ENCODE measurements at places on chromosomes 7 and 10. TPM values are rescaled to one million over a fixed set of nuclear protein-coding genes. Genes with fewer than 3 reads are reported as not detected.

GRCh38 chr7:114865564-114865963, 56.3 kb upstream of the MDFIC start:
- H3K36me3 ChIP-seq: no peaks in the 10 kb centered on the region
- H3K4me3 ChIP-seq: no peak overlapping the region
- H3K27me3 ChIP-seq: no peaks in the 10 kb centered on the region
- H3K27ac ChIP-seq: no peak overlapping the region
- H3K4me1 ChIP-seq: peaks cover 7% of the 10 kb centered on the region

DNA sequence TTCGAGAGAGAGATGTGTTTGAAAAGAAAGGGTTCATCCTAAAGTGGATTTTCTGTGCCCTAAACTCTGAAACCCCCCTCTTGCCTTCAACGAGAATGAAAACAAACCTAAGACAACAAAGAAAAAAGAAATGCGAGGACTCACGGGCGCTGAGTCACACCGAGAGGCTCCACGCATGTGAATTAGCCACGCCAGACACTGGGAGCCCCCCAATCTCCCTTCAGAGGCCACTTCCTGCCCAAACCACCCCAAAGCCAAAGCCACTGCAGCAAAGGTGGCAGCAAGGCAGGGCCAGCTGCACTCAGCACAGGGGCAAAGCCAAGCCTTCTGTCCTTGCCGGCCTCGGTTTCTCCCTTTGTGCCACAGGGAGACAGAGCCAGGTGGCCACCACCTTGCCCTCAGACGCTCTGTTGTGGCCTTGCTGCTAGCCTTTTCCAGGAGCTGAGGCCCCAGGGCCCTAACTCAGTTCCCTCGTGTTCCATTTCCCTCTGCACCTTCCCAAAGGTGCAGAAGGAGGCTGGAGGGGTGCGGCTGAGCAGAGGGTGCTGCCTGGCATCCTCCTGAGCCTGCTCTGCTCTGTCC, 93.3 kb downstream of the FAM53B start:
- peak overlapping the region; percentile 57 for H3K27ac ChIP-seq
- H3K4me3 ChIP-seq: no peak overlapping the region
- DNase-seq: peak; percentile 86
- H3K27me3 ChIP-seq: no peaks in the 10 kb centered on the region

DNA sequence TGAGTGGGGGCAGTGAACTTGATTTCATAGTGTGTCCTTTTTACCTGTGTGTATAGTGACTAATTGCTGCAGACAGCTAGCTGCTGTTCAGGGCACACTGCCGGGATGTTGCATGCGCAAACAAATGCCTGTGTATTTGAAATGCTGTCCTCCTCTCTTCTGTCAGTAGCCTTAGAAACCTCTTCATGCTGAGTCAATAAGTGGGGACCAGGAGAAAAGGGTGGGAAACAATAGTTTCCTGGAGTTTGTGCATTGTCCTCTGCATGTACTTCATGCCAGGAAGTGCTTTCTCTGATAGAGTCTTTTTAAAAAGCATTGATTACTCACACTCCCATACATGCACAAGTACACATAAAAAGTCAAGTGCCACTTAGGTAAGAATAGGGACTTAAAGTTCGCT, 1183.7 kb upstream of the CELF2 start:
- no peak overlapping the region for H3K27ac ChIP-seq
- H3K4me3 ChIP-seq: no peak overlapping the region
- H3K4me1 ChIP-seq: no peaks in the 10 kb centered on the region
- no peaks in the 10 kb centered on the region for H3K36me3 ChIP-seq
- H3K27me3 ChIP-seq: peaks cover 9% of the 10 kb centered on the region

- no peaks in the 10 kb centered on the region for H3K4me1 ChIP-seq
- H3K27me3 ChIP-seq: no peaks in the 10 kb centered on the region
- DNase-seq: peak; percentile 19
- H3K4me3 ChIP-seq: no peak overlapping the region
- H3K36me3 ChIP-seq: no peaks in the 10 kb centered on the region
Observed at GRCh38 chr7:3649250-3649649, 348.2 kb downstream of the SDK1 start.

DNA sequence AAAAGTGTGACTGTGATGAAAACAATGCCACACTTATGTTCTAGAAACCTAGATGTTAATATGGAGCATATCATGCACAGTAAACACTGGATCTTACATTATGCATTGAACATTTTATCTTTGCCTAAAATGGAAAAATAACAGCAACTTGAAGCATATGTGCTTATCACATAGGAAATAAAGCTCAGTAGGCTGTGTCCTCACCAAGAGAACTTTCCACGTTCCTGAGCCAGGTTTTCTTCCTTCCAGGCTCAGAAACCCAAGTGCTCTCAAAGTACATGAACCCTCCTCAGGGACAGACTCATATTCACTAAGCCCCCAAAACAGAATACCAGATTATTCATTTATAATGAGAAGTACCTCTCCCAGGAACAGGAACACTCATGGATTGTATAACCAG, 79.4 kb upstream of the PRKAR2B start:
- H3K4me3 ChIP-seq: no peak overlapping the region
- no peak for DNase-seq
- H3K27me3 ChIP-seq: no peaks in the 10 kb centered on the region
- H3K27ac ChIP-seq: no peak overlapping the region

STAG3 gene
- 41.0 TPM for total RNA-seq

DNA sequence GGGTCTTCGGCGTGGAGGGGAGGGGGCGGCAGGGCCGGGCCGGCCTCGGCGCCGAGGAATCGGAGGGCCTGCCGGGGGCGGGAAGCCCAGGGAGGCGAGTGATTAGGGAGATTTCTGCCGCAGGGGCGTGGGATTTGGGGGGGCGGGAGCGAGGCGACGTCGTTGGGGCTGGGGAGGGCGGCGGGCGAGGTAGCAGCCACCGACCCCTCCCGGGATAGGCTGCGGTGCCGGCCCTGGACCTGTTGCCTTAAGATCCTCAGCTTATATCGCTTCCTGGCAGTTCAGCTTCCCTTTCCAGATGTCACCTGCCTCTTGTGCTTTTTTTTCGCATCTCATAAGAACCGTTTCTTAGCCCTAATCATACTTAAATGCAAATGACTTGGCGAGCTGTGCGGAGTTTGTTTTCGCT, 655 bp downstream of the LMTK2 start:
- DNase-seq: no peak
- no peak overlapping the region for H3K27ac ChIP-seq
- peak overlapping the region; percentile 94 for H3K4me3 ChIP-seq
- peaks cover 42% of the 10 kb centered on the region for H3K4me1 ChIP-seq
- peaks cover 6% of the 10 kb centered on the region for H3K36me3 ChIP-seq

CYP2C19 gene
- 0.12 TPM for total RNA-seq
